ENCODE measurements at places on chromosomes 4 and X.

DNA sequence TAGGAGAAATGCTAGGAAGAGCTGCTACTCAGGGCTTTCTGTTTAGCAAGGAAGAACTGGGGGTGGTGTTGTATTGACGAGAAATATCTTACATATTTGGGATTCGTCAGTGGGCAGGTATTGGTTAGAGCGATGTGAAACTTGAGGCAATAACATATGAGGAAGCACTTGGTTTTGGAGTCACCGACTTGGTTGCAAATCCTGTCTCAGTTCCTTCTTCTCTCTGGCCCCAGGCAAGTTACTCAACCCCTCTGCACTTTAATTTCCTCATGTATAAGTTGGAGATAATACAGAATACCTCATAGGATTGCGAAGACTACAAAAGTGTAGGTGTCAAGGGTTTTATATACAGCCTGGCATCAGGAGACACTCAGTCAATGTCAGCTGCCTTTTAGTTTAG lies 34.1 kb downstream of the GPAT3 start:
- DNase-seq, result no peak

- no peak for DNase-seq
Observed at GRCh38 chrX:47796433-47796906, 40.2 kb upstream of the ZNF81 start.

- no peak for DNase-seq
Observed at GRCh38 chr4:76984127-76984526, 34.6 kb downstream of the SEPTIN11 start.

DNA sequence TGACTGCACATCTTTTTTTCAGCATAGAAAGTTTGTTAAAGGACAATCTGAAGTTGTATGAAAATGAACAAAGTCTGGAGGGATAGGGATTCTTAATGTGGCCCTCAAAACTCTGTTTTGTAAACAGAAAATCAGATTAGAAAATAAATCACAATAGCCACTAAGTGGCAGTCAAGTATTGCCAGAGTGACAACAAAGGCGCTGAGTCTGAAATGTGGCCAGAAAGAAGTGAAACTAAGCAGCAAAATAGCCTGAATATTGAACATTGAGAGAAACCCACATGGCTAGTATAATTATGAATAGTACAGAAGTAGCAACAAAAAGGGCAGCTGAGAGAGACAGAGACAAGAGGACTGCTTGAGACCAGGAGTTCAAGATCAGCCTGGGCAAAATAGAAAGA lies 81.1 kb upstream of the CT45A1 start:
- peak; percentile 4 for DNase-seq

GRCh38 chr4:140743194-140743931 lies 12.8 kb downstream of the TBC1D9 start:
- no peak for DNase-seq

- DNase-seq, result no peak
Observed at GRCh38 chr4:143289370-143289769, 47.3 kb upstream of the GAB1 start.

- DNase-seq, result no peak
Observed at GRCh38 chrX:9151772-9152307, 117.9 kb upstream of the FAM9B start.

GRCh38 chr4:111631215-111631999 lies 513.8 kb upstream of the FAM241A start:
- peak; percentile 68 for DNase-seq

DNA sequence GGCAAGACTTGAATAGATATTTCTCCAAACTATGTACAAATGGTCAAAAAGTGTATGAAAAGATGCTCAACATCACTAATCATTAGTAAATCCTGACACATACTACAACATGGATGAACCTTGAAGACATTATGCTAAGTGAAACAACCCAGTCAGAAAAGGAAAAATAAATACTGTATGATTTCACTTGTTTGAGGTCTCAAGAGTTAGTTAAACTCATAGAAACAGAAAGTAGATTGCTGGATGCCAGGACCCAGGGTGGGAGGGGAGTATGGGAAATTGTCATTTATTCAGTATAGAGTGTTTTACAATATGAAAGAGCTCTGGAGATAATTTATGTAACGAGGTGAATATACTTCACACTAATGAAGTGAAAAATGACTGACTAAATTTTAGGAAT lies 32.4 kb downstream of the PRMT9 start:
- DNase-seq, result no peak

- DNase-seq, result no peak
Observed at GRCh38 chr4:65535113-65535512, 135.2 kb downstream of the EPHA5 start.

GRCh38 chr4:3522651-3523050 lies 9.6 kb downstream of the LRPAP1 start:
- no peak for DNase-seq

GRCh38 chr4:94214703-94215319 lies 7.1 kb downstream of the SMARCAD1 start:
- no peak for DNase-seq

GRCh38 chr4:1792158-1792831 lies 798 bp upstream of the FGFR3 start:
- DNase-seq, result no peak

DNA sequence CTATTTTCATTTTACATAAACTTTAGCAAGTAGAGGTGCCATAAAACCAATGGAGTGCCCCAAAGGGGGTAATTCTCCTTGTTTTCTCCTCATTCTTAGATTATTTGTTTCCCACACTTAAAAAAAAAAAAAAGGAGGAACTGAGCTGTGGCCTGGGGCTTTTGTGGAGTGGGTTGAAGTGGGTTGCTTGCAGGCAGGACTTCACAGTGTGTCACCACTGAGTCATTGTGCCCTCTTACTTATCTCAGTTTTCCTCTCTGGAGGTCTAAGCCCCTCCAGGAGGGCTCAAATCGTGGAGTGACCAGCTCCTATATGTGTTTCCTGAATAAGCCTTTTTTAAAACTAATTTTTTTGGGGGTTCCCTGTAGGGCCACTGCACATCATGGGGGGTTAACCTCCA lies 69.0 kb downstream of the SLC16A2 start:
- no peak for DNase-seq

Measured in COR-L47 (cell line).